Lung (tissue), 17 donors: ENCODE measurements at places on chromosomes 4 and X. TPM values are rescaled to one million over a fixed set of nuclear protein-coding genes. Genes with fewer than 3 reads are reported as not detected.

Gene CSAG3
- not detected for total RNA-seq

DNA sequence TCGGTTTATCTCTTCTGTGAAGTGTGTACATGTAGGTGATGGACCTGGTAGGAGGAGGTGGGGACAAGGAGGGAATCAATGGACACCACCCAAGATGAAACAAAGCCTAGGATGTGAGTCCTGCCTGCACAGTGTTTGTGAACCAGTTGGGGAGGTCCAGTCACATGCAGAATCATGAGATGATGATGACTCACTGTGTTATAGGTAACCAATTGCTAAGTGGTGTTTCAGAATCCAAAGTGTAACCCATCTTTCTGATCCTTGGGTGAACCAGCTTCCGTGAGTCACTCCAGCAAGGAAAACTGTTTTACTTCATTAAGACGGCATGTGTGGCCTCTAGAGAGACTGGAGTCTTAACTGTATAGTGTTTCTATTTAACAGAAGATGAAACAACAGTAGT is 57.9 kb upstream of the HPF1 start:
- H3K27ac ChIP-seq, result no peak overlapping the region
- H3K4me3 ChIP-seq, result no peak overlapping the region
- no peaks in the 10 kb centered on the region for H3K4me1 ChIP-seq
- no peak for DNase-seq
- no peaks in the 10 kb centered on the region for H3K27me3 ChIP-seq

DNA sequence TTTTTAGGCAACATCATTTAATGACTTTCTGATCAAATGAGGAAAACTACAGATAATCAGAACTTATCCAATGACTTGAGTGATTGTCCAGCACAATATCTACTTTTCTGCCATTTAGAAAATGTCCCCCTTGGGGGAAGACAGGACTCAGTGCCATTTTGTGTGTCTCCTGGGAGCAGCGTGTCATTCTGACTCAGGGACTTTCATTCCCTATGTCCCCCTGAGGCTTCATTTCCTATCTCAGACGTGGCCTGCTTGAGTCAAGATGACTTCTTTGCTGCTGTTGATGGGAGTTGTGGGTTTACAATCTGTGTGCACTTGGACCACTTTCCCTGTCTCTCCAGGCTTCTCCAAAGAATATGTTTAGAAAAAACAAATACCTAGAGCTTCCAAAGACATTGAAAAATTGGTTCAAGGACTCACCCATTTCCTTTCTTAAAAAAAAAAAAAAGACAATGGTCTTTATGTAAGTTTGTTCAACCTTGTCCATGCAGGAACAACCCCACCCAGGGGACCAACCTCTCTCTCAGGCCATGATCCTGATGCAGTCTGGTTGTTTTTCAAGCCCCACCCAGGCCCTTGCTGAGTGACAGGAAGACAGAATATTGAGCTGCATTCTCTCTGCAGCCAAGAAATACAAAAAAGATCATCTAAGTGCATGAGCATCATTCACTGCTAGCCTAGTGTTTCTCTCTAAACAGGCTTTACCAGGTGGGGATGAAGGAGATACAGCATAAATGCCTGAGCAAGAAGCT is 34.3 kb upstream of the TMEM154 start:
- DNase-seq, result no peak
- no peak overlapping the region for H3K27ac ChIP-seq
- no peak overlapping the region for H3K4me3 ChIP-seq
- no peaks in the 10 kb centered on the region for H3K36me3 ChIP-seq

DNA sequence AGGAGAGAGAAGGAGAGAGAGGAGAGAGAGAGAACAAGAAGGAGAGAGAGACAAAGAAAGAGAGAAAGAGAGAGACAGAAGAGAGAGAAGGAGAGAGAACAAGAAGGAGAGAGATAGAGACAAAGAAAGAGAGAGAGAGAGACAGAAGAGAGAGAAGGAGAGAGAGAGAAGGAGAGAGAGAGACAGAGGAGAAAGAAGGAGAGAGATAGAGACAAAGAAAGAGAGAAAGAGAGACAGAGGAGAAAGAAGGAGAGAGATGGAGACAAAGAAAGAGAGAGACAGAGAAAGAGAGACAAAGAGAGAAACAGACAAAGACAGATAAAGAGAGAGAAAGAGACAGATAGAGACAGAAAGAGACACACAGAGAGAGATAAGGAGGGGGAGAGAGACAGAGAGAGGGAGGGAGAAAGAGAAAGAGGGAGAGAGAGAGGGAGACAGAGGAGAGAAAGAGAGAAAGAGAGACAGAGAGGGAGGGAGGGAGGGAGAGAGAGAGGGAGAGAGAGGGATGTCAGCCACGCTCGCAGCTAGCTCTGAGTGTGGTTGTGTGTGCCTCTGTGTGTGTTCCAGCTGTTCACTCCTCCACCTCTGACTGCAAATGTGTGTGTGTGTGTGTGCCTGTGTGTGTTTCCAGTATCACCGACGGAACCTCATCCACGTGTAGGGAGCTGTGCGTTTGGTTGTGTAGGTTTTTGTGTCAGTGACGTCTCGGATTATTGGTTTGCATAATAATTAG is 105.8 kb downstream of the CRLF2 start:
- no peaks in the 10 kb centered on the region for H3K36me3 ChIP-seq
- H3K27me3 ChIP-seq, result peaks cover 15% of the 10 kb centered on the region
- peaks cover 1% of the 10 kb centered on the region for H3K4me1 ChIP-seq
- no peak overlapping the region for H3K27ac ChIP-seq

GRCh38 chr4:25859429-25860148 is 3.2 kb downstream of the SEL1L3 start:
- no peaks in the 10 kb centered on the region for H3K36me3 ChIP-seq
- no peak overlapping the region for H3K4me3 ChIP-seq
- peak; percentile 40 for DNase-seq
- peak overlapping the region; percentile 79 for H3K27ac ChIP-seq
- peaks cover 10% of the 10 kb centered on the region for H3K27me3 ChIP-seq
- peaks cover 27% of the 10 kb centered on the region for H3K4me1 ChIP-seq

Gene MAGEB2
- not detected for total RNA-seq

- no peak for DNase-seq
- H3K4me1 ChIP-seq, result no peaks in the 10 kb centered on the region
- no peaks in the 10 kb centered on the region for H3K27me3 ChIP-seq
- H3K27ac ChIP-seq, result no peak overlapping the region
- H3K36me3 ChIP-seq, result no peaks in the 10 kb centered on the region
Measured at GRCh38 chr4:188854436-188854835, 715.2 kb downstream of the TRIML1 start.

DNA sequence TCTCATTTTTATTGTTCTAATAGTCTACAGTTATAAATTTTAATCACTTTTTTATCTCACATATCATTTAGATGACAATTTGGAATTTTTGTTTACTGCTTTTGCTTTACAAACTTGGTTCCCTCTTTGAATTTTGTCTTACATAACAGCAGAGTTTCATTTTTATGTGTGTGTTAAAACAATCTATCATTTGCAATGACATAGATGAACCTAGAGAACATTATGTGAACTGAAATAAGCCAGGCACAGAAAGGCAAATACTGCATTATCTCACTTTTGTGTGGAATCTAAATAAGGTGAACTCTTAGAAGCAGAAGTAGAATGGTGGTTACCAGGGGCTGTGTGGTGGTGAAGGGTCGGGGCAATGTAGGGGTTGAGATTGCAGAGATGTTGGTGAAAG is 170.7 kb downstream of the GASK1B start:
- H3K4me1 ChIP-seq, result no peaks in the 10 kb centered on the region
- H3K36me3 ChIP-seq, result no peaks in the 10 kb centered on the region

GRCh38 chrX:20042221-20042620 is 51.4 kb upstream of the BCLAF3 start:
- H3K27me3 ChIP-seq, result peaks cover 70% of the 10 kb centered on the region
- H3K36me3 ChIP-seq, result no peaks in the 10 kb centered on the region
- DNase-seq, result no peak
- no peak overlapping the region for H3K27ac ChIP-seq

DNA sequence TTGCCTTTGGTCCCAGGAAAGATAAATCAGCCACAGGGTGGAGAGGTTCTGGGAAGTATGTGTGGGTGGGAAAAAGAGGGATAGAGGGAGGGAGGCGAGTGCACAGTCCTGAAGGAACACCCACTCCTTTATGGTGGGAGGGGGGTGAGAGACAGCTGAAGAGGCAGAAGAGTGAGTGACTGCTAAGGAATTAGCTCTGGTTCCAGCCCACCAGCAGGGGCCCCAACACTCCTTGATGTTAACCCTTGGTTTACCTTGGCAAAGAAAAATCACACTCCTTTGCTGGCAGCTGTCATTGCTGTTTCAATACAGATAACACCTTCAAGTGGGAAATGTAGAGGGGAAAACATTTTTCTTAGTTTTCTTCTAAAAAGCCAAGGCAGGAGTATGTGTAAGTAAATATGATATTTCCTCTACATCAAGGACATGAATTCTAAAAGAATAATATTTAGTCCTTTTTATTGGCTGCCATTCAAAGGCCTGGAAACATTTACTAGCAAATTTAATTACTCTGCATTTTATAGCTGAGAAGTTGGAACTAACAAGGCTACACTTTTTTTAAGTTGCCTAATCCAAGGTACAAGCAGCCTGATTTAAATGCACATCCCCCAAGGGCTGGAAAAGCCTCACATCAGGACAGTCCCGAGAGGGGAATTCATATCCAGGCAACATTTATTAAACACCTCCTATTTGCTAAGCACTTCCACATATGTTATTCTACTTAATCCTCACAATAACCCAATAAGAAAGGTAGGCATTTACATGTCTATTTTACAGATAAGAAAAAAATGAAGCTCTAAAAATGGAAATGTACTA is 81.7 kb downstream of the HS6ST2 start:
- H3K4me3 ChIP-seq, result no peak overlapping the region
- H3K27me3 ChIP-seq, result peaks cover 2% of the 10 kb centered on the region
- peak; percentile 65 for DNase-seq
- H3K4me1 ChIP-seq, result no peaks in the 10 kb centered on the region
- no peak overlapping the region for H3K27ac ChIP-seq
- H3K36me3 ChIP-seq, result no peaks in the 10 kb centered on the region
